Fibroblast of villous mesenchyme (primary cell): ENCODE measurements at places on chromosomes 2 and 18. TPM values are rescaled to one million over a fixed set of nuclear protein-coding genes. Genes with fewer than 3 reads are reported as not detected.
A peak's percentile ranks its signal among the peaks of the same experiment; 100 is the strongest.

Gene MMADHC
- 173 and 265 TPM in 2 replicates for total RNA-seq

Gene RPRM
- not detected in 2 replicates for total RNA-seq

Gene CYP27A1
- total RNA-seq = 4.7 and 16.1 TPM in 2 replicates

Gene IL36RN
- not detected in 2 replicates for total RNA-seq

Gene ANKRD30BL
- total RNA-seq = not detected in 2 replicates

Gene COL5A2
- 693 and 717 TPM in 2 replicates for total RNA-seq

Gene MEIS1
- 87.3 and 107 TPM in 2 replicates for total RNA-seq

Gene KDM3A
- total RNA-seq = 15.1 and 17.4 TPM in 2 replicates

Gene LYPD1
- total RNA-seq = 16.0 and 34.5 TPM in 2 replicates

DNA sequence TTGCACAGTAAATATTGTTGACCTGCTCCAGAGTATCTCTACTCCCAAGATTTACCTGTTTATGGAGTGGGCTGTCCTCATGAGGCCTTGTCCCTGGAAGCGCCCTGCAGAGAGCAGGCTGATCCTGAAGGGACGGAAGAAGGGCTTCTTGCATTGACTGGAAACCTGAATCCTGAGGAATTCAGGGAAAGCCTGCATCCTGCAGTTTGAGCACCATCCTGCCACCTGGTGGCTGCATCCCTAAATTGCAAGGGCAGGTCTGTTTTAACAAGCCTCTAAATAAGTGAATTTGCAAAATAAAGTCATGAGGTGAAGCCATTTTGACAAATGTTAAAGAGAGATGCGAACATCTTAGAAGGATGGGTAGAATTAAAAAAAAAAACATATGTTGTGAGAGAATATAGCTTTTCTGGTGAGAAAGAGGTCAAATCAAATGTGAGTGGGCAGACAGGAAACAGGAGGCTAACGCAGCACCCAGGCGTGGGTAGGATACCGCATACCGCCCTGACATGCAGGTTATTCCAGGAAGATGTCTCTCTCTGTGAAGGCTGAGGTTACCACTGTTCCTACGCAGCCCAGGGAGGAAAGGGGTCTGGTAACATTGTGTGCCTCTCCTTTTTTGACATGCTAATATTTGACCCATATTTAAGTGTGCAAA, 754.9 kb downstream of the RNF144A start:
- DNase-seq = peak; percentile 39

- no peak for DNase-seq
Observed at GRCh38 chr2:31334311-31335026, 80.1 kb downstream of the XDH start.

DNA sequence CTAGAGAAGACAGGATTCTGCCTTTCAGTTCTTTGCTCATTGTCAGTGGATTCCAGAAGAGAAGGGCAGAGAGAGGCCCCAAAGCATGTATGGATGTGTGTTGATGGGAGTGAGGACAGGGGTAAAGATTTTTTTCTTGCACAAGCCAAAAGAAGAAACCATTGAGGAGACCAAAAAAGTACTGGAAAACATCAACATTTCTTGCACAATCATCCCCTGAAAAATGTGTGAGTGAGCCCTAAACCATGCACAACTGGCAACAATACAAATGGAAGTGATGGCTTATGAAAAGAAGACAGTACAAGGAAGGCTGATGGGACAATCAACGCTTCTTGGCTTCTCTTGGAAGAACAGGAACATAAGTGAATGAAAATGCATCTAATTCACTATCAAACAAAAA, 5.6 kb upstream of the SMAD7 start:
- peak; percentile 88 for DNase-seq

GRCh38 chr2:415986-416610, 128.2 kb upstream of the ALKAL2 start:
- DNase-seq = no peak

DNA sequence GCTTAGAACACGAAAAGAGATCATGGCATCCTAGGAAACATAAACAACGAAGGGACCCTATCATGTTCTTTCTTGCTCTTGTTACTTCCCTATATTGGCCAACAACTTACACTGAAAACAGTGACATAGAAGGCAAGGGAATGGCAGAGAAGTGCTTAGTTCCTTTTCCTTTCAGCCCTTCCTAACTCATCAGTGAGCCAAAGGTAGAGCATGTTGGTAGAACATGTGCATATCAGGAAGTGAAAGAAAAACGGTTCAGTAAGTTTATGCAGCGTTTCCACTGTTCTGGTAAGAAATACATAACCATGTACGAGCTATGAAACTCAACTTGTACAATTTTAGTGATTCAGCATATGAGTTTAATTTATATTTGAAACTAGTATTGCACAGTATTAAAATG, 21.7 kb downstream of the AKAIN1 start:
- DNase-seq = no peak

DNA sequence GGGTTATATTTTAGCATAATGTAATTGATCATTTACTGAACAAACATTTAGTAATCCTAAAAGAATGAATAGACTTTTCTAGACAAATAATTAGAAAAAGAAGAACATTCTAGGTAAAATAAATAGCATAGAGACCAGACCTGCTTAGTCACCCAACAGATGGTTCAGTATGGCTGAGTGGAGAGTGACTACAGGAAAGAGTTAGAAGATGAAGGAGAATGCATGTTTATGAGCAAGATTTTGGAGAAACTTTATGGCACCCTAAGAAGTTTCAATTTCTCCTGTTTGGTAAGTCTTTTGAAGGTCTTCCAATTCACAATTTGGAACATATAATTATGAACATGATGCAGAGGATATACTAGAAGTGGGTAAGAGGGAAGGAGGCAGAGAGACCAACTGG, 32.9 kb downstream of the FAP start:
- no peak for DNase-seq

GRCh38 chr2:231937057-231937456, 10.9 kb upstream of the NPPC start:
- no peak for DNase-seq

DNA sequence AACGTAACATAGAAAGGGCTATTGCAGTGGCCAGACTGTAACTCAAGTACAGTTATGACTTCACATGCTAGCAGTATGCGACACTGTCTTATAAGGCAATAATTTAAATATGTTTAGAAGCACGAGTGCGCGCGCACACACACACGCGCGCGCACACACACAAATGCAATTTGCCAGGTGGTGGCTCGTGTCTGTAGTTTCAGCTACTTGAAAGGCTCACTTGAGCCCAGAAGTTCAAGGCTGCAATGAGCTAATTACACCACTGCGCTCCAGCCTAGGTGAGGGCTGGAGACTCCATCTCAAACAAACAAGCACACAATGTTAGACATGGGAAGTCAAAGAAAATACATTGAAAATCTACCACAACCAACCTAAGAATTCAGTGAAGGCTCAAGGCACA, 103.7 kb downstream of the USP34 start:
- no peak for DNase-seq

DNA sequence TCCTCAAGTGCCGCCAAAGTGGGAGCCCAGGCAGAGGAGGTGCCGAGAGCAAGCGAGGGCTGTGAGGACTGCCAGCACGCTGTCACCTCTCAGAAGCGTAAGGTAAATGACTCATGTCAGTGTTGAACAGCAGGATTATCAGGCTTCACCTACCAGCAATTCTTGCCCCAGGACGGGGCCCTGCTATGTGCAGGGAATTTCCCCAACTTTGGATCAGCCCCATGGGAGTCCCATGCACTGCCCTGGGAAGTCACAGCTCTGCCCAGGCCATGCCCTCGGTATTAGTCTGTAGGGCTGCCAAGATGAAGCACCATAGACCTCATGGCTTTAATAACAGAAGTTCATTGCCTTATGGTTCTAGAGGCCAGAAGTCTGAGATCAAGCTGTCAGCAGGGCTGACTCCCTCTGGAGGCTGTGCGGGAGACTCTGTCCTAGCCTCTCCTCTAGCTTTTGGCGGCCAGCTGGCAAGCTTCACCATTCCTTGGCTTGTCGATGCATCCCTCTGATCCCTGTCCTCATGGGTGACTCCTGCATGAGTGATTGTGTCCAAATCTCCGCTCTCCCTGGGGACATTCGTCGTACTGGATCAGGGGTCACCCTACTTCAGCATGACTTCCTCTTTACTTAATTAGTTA, 55.9 kb downstream of the TRPM8 start:
- DNase-seq = no peak

DNA sequence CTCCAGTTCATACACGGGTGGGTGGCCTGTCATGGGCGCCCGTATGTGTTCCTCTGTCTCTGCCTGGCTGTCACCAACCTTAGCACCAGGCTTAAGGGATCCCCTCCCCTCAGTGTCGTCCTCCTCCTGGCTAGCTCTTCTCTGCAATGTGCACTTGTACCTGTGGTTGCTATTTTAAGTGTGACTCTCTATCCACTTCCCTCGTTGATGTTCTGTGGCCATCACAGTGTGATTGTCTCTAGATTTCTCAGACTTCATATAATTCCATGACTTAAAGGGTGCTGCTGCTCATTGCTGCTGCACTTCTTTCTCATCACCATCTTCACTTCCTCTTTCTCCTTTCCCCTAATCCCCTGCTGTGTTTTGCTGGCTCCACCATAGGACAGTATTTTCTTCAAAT, 143.4 kb downstream of the EML6 start:
- no peak for DNase-seq

- peak; percentile 48 for DNase-seq
Observed at GRCh38 chr18:44579028-44579702, 101.5 kb upstream of the SETBP1 start.

- DNase-seq = no peak
Observed at GRCh38 chr2:169047256-169048250, 16.4 kb upstream of the ABCB11 start.

DNA sequence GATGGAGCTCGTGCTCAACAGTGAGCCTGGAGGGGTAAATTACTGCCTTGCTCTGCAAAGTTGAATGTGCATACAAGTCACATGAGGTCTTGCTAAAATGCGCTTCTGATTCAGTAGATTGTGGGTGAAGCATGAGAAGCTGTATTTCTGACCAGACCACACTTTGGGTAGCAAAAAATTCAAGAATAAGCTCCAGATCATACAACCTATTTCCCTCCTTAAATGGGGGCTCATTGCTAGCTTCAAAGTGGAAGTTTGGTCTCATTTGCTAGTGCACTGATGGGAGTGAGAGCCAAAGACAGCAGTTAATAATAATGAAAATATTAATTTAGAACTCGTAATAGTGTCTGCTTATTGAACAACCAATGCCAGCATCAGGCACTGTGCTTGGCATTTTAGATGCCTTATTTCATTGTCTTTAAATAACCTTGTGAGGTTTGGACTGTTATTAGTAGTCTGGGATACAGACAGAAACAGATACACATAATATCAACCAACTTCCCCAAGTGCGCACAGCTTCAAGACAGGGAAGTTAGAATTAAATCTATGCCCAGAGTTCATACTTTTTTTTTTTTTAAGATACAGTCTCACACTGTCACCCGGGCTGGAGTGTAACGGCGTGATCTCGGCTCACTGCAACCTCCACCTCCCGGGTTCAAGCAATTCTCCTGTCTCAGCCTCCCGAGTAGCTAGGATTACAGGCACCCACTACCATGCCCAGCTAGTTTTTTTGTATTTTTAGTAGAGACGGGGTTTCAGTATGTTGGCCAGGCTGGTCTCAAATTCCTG, 18.0 kb downstream of the APOB start:
- no peak for DNase-seq

DNA sequence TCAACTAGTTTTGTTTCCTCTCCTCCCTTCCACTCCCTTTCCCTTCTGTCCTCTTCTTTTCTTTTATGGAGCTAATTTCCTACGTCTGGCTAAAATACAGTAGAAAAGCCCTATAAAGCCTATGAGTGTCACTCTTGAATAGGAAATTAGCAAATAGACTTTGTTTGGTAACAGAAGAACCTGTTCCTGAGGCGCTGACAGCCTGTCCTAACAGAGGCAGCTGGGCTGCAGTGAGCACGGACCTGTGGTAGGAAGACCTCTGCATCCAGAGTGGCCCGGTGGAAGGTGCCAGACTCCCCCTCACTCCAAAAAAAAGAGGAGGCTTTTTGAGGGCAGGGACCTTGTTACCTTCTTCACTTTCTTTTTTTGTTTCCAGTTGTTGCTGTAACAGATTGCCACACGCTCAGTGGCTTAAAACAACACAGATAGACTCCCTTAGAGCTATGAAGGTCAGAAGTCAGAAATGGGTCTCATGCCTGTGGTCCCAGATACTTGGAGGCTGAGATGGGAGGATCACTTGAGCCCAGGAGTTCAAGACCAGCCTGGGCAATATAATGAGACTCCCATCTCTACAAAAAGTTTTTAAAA, 81.2 kb upstream of the TXNDC2 start:
- no peak for DNase-seq

DNA sequence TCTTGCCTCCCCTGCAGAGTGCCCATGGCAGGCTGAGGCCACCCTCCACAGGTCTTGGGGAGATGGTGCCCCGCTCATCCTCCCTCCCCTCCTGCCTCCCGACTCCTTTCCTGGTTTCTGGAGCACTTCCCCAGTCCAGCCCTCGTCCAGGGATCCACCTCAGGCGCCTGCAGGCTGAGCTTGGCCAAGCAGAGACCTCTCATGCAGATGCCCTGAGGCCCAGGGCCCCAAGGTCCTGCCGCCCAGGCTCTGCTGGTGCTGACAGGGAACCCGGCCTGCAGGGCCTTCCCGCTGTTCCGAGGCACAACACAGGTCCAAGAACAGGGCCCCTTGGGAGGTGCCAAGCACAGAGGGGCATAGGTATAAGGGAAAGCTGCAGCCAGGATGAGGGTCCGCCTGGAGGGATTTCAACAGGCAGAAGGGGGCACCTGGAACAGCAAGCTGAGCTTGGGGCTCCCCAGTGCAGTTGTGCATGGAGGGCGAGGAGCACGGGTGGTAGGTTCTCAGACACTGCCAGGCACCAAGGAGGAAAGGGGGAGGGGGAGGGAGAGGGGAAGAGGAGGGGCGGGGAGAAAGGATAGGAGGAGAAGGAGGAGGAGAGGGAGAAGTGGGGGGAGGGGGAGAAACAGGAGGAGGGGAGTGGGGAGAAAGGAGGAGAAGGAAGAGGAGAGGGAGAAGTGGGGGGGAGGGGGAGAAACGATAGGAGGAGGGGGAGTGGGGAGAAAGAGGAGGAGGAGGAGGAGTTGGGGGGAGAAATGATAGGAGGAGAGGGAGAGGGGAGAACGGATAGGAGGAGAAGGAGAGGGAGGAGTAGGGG, 1.2 kb upstream of the ANO7 start:
- no peak for DNase-seq

- DNase-seq = peak; percentile 71
Observed at GRCh38 chr2:64915510-64915900, 73.7 kb upstream of the SLC1A4 start.

DNA sequence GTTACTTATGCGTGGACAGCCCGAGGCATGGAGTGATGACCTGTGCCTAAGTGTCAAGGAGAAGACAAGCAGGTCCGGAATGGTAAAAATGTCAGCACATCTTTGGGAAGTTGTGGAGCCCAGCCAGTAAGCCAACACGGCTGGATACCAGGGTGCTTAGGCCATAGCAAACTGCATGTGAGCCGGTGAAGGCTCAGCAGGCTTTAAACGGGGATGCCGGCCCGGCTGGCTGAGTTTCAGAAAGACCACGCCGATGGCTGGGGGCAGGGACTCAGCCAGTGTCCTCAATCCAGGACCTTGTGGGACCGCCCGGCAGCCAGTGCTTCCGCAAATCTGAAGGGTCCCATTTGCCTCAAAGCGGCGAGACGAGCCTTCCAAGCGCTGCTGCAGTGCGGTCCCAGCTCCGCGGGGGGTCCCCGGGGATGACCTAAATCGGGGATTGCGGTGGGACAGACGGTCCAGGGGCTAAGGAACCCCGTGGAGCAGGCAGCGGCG, 946 bp upstream of the AGAP1 start:
- DNase-seq = no peak

GRCh38 chr2:238691596-238692491, 156.0 kb upstream of the TWIST2 start:
- no peak for DNase-seq

GRCh38 chr2:190571686-190572085, 37.2 kb upstream of the NEMP2 start:
- DNase-seq = no peak

- no peak for DNase-seq
Observed at GRCh38 chr18:27838225-27838624, 338.7 kb downstream of the CDH2 start.

GRCh38 chr2:240432430-240432819, 3.0 kb upstream of the GPC1 start:
- no peak for DNase-seq
